ENCODE measurements at places on chromosomes 7 and 10.

GRCh38 chr7:118350260-118350659 is 125.8 kb downstream of the ANKRD7 start:
- DNase-seq = no peak

- no peak for DNase-seq
Observed at GRCh38 chr7:49911909-49912308, 138.5 kb downstream of the VWC2 start.

DNA sequence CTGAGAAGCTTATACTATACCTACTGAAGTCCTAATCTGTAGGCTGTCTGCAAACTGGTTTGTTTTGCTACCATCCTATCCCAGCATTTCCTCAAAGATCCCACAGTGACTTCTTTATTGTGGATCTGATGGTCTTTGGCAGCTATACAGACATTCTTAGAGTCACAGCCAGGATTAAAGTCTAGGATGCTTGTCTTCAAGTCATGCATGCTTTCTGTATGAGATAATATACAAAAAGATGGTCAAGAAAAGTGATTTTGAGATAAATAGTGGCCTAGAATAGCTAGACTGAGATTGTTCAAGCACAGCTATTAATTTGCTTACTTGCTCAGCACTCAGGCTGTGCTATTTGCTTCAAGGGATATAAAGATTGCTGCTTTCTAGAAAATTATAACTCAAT is 454.4 kb downstream of the AUTS2 start:
- no peak for DNase-seq

GRCh38 chr10:24035761-24036160 is 173.2 kb upstream of the KIAA1217 start:
- no peak for DNase-seq

DNA sequence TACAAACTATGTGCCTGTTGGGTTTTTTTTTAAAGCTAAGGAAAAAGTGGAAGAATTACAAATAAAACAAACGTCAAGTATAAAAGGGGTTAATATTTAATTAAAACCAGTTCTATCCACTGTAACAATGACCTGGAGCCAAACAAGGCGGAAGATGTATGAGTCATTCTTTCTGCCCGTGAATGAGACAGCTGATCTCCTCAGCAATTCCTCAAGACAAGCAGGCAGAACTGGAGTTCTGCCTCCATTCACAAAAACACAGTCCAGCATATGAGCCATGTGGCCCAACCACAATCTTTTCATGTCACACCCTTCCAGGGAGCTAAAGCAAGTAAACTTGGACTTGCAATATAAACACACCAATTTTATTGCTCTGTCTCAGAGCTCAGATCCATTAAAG is 8.4 kb downstream of the ETV1 start:
- no peak for DNase-seq

All from T-cell (primary cell).